ENCODE measurements at places on chromosomes 2 and 18.

GRCh38 chr18:74724186-74724585, 126.5 kb downstream of the ZNF407 start:
- no peak for DNase-seq

DNA sequence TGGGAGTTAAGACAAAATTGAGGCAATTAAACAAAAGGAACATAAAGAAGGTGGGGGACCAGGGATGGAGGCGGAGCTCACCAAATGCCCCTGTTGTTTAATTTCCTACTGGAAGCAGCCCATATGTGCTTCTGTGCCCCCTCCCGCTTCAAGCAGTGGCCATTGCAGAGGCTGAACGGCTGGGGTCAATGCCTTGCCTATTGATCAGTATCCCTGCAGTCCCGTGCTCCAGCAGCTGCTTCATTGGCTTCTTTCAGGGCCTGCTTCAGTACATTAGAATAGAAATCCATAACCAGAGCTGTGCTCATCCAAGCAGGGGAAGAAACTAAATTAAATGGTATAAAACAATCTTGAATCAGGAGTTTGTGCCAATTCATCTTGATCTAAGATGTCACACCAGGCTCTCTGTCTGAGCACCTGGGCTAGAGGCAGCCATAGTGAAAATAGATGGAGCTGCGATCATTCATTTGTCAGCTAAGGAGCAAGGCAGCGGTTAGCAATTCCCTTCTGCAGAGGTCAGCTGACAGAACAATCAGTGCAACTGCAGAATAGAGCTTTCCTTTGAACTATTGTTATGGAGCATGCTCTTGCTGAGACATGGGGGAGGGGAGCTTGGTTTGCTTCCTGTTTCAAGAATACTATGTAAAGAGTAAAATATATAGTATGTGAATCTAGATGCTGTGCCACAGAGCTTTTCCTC, 222.4 kb downstream of the WDR7 start:
- DNase-seq: no peak

DNA sequence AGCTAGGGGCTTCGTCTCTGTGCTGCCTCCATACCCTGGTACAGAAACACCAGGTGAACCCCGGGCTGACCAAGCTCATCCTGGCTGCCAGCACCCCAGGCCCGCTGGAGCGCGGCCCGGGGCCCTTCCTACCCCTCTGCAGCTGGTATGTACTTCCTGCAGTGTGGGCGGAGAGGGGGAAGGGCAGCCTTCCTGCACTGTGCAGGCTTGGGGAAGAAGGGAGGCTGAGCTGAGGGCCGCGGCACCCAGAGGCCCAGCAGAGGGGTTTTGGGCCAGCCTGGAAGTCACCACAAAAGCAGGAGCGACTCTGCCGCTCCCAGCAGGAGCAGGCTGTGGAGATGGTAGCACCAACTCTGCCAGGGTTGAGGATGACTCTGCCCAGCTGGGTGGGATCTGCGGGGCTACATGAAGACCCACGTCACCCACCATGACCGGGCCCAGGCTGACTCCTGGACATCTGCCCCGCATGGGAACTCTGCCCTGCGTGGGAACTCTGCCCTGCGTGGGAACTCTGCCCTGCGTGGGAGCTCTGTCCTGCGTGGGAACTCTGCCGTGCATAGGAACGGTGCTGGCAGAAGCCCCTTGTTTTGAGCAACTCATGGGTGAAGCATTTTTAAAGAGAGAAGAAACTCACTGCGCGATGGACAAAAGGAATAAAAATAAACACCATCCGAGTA, 273.3 kb downstream of the NDUFA10 start:
- peak; percentile 17 for DNase-seq

DNA sequence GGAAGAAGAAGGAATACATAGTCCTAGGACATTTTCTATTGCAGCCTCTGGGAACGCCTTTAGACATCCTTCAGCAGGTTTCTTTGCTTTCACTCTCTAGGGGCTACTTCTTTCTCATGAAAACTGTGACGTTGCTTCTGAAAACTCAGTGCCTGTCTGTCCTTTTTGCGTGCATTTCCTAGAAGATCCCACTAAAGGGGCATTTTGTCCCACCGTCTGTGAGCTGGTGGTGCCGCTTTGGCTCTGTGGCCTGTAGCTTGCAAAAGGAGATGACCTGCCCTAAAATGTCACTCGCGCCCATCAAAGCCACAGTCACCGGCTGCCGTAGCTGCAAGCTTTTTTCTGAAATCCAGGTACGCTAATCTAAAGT, 579 bp downstream of the STAT4 start:
- DNase-seq: no peak

GRCh38 chr2:88053296-88053695, 2.3 kb downstream of the KRCC1 start:
- no peak for DNase-seq

- no peak for DNase-seq
These were observed 168.9 kb downstream of the ANKRD30B start for GRCh38 chr18:14916851-14917250.

DNA sequence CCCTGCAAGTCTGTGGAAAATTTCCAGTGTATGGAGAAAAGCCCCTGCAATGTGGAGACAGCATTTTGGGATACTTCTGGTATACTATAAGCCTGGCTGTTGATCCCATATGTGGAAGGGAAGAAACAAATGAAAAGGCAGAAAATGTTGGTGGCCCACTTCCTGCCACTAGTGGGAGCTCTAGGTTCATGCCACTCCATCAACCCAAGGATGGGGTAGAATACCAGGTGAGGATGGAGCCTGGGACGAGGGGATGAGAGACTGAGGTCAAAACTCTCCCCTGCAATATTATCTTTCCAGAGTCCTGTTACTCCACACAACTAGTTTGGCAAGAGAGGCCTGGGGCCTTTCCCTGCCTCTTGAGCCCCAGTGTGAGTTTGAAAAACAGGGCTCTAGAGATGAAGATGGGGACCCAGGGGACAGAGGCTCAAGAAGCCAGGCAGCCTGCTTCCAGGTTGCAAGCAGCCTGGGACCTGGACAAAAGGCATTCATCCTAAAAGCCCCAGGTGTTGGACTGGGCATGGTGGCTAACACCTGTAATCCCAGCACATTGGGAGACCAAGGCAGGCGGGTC, 31.9 kb downstream of the BMP10 start:
- DNase-seq: no peak

DNA sequence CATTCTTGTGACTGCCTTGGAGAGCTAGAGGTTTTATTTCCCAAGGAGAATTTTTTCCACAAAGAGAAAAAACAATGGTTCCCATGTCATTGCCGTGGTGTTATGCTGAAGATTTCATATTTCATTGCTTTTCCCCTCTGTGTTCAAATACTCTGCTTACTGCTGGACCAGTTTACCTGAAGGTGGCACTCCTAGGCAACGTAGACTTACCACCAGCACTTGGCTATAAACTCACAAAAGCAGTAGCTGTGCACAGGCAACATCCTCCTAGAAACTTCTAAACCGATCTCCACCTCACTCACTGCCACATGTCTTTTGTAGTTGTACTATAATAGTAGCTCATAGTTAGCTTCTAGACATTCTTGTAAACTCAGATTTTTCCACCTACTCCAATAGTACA, 1319.7 kb upstream of the CRIM1 start:
- DNase-seq: no peak

DNA sequence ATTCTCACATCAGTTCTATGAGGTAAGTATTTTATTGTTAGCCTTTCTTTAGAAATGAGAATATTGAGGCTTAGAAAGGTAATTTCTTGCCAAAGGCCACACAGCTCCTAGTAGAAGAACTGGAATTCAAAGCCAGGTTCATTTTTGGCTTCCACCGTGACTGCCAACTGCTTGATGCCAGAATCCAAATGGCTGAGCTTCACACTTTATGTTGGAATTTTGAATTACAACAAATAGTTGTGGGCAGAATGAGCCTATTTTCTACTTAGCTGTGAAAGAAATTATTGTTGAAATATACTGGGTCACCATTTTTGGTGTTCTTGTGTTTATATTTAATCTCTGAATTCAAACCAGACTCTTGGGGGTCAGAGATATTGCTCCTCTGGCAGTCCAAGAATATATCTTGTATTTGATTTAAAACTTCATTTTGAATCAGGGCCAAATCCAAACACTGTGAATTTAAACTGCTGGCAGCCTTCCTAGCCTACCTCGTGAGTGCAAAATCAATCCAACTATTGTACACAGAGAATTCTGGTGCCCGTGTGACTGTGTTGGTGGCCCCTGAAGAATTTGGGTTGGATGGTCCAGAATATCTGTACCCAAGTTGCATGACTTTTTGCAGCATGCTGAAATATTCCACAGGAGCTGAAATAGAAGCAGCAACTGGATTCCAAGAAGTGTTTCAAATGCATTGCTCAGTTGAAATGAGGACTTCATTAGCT, 35.6 kb upstream of the LPIN1 start:
- no peak for DNase-seq

DNA sequence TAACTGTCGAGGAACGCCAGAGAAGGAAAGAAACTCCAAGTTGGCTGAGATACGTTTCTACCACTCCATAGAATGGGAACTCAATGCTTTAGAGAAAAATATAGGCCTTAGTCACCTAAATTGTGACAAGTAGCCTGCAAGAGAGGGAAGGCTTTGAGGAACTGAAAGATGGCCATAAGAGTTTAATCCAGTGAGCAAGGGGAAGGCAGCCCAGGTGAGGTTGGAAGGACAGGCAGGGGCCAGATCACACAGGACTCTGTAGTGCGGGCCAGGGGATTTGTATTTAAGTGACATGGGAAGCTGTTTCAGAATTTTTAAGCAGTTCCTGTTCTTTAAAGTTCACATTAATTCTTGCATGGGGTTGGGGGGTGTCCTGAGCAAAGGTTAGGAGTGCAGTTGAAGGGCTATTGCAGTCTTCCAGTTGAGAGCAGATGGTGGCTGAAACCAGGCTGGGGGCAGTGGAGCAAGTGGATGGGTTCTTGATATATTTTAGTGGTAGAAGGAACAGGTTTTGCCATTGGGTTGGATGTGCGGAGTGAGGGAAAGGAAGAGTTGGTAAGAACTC, 138.9 kb upstream of the PELI1 start:
- DNase-seq: no peak

- no peak for DNase-seq
These were observed 114.2 kb downstream of the SEPTIN10 start for GRCh38 chr2:109499566-109499965.

DNA sequence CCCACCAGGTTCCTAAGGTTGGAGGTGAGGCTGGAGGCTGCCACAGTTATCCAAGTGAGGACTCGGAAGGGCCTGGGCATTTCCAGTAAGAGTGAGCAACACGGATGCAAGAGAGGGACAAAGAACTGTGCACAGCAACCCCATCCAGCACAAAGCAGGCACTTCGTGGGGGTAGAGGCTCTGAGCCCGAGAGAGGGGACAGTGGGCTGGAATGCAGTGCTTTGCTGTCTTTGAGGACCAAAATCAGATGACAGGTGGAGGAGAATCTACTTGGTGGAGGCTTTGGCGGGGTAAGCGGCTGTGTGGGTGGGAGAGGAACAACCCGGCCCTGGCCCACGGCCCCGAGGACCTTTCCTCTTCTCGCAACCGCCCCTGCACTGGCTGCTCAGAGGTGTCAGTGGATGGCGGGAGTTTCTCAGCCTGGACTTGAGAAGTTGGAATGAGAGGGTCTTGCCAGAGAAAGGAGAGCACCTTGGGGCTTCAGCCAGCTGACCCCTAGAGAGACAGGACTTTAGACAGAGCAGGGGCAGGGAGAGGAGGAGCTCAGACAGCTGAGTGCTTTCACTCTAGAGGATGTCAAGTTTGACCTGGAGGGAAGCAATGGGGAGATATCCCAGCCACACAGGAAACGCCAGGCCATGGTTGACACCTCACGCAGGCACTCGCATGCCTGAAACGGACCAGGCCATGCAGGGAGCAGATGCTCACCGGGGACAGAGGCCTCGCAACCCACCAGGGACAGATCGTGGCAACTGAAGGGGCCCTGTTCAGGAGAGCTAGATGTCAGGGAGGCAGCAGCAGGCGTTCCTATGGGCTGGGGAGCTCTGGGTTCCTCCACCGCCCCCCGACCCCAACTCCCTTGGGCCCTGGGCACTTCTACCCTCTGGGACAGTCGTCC, 11.6 kb downstream of the RAMP1 start:
- no peak for DNase-seq

DNA sequence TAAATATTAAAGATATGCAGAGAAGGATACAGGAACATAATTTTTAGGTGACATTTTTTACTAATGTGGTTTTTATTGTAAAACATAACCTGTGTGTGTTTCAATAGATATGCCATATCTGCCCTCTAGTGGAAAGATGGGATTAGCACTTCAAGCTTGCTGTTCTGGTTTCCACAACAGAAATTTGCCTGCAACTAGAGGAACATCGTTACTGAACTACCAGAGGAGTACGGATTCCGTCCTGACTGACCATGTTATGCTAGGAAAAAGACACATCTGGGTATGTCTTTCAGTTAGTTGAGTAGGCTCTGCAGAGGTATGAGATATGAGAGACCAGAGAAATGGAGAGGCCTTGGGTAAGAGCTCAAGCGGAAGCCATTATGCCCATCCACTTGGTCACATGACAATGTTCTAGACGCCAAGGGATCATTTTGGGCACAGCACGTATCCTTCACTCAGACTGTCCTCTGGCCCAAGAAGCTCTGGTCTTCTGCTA, 104.9 kb downstream of the MBD2 start:
- no peak for DNase-seq

GRCh38 chr2:88139203-88139702, 11.4 kb upstream of the FABP1 start:
- DNase-seq: no peak

- no peak for DNase-seq
These were observed 41.3 kb downstream of the RAB10 start for GRCh38 chr2:26075173-26075572.

GRCh38 chr18:66439670-66440069, 164.2 kb downstream of the CDH19 start:
- DNase-seq: no peak

DNA sequence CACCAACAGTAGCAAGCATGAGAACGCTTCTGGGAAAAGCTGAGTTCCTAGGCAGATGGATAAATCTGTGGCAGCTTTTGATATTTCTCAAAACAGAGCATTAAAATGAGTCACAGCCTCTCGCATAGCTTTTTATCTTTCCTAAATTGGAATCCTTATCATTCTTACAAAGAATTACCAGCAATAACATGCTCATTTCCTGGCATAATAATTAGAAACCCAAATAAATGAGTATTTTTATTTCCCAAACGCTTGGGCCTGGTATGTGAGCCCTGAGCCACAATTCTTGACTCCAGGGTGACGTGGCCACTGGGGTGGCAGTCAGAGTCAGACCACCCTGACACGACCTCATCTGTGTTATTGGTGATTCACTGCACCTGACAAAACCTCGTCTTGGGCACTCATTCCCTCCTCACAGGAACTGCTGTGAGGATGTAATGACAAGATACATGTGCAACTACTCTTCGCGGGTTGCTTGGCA, 210.7 kb downstream of the ARL4C start:
- no peak for DNase-seq

DNA sequence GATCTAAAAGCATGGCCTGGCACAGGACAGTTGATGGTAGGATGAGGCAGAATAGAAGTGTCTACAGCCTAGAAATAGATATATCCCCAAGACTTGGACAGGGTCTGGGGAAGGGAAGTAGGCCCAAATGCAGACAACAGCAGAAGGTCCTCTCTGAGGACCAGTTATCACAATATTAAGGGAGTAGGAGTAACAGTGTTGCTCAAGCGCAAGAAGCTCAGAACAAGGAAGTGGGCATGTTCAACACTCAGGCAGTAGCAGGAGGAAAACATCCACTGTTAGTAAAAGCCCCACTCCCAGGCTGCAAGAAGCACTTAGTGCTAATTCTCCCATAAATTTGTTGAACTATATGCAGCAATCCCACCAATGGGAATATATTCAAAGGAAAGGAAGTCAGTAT, 314.7 kb downstream of the METTL4 start:
- no peak for DNase-seq

GRCh38 chr18:2197946-2198345, 373.4 kb downstream of the METTL4 start:
- DNase-seq: no peak
